ENCODE measurements at places on chromosomes 3 and 15. TPM values are rescaled to one million over a fixed set of nuclear protein-coding genes. Genes with fewer than 3 reads are reported as not detected.

- DNase-seq: no peak
Measured at GRCh38 chr3:67819447-67819846, 165.0 kb upstream of the SUCLG2 start.

The PPP1R14D gene
- not detected for polyA plus RNA-seq

The AADACL2 gene
- polyA plus RNA-seq: not detected

DNA sequence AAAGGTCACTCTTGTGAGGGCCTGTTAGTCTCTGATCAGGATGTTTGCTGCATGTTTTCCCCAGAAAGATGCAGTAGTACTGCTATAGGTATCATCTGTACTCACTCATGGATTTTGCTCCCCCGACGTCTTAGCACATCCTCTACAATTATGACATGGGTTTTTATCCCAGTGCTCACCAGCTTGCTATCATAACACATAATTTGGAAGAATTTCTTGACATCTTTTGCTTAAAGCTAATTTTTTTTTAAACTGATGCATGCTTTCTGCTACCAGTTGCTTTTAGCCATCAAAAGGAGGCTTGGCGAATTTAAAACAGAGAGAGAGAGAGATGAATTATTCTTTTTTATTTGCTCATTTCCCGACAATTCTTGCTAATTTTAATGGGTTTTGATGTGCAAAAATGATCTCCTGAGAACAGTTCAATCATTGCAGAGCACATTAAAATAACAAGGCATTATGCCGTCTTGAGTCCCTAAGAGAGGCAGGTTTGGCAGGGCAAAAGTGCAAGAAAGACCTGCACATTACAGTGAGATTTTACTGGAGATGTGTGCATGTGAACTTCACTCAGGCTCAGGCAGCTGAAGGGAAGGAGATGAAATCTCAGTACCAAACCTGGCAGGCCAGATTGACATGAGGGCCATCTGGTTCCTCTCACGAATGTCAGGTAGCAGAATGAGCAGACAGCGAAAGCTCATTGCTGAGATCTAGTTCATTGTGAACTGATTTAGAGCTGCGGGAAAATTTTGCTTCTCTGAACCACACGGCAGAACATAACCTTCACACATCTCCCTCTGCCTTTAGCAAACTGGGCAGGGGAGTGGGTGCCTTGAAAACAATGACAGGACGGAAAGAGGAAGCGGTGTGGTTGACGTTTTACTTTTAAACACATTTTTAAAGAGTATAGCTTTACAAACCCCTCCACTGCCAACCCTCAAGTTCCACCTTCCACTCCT is 25.9 kb upstream of the GOLGA8B start:
- DNase-seq: no peak

GRCh38 chr3:3551981-3552380 is 247.2 kb upstream of the LRRN1 start:
- DNase-seq: no peak

- no peak for DNase-seq
Measured at GRCh38 chr15:95698951-95699350, 631.5 kb upstream of the NR2F2 start.

DNA sequence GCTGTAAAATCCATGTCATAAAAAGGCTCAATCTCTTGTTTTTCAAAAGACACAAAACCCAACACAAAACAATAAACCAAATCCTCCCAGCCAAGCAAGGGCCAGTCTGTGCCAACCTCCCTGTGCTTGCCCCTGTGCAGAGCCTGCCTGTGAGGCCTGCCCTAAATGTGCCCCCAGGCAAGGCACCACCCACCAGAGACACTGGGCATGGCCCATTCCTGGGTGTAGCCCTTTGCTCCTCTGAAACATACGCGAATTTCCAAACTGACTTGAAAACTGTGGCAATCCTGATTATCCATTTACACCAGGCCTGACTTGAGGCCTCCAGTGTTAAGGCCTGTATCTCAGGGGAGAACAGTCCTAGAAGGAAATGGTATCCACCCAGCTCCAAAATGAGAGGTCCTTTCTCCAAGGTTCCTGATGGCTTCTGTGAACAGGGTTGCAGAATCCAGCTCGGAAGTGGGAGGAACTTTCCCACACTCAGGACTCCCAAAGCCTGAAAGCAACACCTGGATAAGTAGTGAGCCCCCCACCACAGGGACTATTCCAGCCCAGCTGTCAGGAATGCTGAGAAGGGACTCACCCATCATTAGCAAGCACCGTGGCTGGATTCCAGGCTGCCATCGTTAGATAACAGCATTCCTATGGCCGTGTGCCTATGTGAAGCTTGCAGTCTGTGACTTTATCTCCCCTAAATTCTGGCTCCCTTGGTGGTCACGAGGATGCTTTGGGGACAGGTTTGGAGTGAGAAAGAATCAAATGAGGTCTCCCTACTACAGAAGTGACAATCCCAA is 61.8 kb downstream of the CACNA2D2 start:
- no peak for DNase-seq

- peak; percentile 7 for DNase-seq
Measured at GRCh38 chr3:144923046-144923775, 951.6 kb downstream of the DIPK2A start.

DNA sequence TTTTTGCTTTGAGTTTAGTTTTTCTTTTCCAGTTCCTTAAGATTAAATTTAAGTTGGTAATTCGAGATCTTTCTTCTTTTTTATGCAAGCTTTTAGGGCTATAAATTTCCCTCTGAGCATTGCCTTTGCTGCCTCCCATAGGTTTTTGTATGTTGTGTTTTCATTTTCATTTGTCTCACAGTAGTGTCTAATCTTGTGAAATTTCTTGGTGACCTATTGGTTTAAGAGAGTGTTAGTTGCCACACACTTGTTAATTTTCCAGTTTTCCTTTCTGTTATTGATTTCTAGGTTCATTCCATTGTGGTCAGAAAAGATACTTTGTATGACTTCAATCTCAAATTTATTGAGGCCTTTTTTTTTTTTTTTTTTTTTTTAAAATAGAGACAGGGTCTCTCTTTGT is 18.3 kb upstream of the IL20RB start:
- DNase-seq: no peak

- DNase-seq: no peak
Measured at GRCh38 chr3:4440951-4441350, 26.1 kb downstream of the SUMF1 start.

The GRK7 gene
- polyA plus RNA-seq: not detected

- no peak for DNase-seq
Measured at GRCh38 chr15:69753867-69754266, 301.2 kb downstream of the RPLP1 start.

DNA sequence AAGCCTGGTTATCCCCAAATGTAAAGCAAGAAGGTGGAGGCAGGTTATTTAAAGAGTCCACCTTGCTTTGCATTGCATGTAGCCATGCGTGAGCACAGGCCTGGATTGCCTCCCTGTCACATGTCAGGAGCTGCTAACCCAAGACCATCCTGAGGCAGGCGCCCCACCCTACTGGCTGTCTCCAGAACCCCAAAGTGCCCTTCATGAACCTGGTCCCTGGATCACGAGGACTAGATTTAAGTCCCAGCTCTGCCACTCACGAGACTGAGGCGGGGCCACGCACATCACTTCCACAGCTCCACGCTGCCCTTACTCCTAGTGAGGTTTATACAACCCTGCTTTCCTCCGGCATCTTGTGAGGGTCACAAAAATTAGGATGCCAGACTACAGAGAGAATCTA is 17.6 kb downstream of the MRPL46 start:
- no peak for DNase-seq

The SOX14 gene
- polyA plus RNA-seq: 0.09 TPM

The TWF2 gene
- 21.8 TPM for polyA plus RNA-seq

The BBX gene
- 52.9 TPM for polyA plus RNA-seq

The GOLGA8T gene
- polyA plus RNA-seq: not detected

DNA sequence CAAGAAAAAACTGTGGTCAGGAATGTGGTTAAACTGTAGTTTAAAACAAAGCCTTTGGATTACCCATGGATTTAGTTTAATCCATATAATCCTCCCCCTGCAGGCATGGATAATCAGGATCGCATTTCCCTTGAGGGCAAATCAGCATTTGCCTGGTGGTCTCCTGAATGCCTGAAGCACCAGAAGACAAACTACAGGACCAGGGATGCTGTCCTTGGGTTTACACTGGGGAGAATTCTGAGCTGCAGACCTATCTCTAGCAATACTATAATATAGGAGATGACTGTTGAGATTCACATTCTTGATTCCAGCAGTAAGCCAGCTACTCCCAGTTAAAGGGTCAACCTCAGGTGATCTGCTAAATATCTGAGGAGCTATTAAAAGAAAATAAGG is 10.6 kb downstream of the PIK3CB start:
- no peak for DNase-seq

DNA sequence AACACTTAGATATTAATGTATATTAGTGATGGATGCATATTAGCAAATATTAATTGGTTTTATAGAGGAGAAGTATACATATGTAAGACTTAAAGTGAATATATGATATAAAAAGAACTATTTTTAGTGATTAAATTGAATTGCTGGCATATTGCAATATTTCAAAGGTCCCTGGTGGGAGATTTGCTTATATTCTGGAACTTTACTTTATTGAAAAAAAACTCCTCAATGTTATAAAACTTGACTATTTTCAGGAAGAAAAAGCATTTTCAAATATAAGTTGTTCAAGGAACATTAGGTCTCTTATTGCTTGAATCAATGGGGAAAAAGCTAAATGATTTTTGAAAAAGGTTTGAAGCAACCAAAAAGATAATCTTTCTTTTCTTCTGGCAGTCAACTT is 21.4 kb upstream of the OTOL1 start:
- DNase-seq: peak; percentile 15

GRCh38 chr3:127820221-127820825 is 2.0 kb downstream of the MGLL start:
- DNase-seq: no peak

The THRB gene
- polyA plus RNA-seq: 1.0 TPM

The RASL12 gene
- 12.9 TPM for polyA plus RNA-seq

The CD200 gene
- polyA plus RNA-seq: 15.1 TPM

The SECISBP2L gene
- 39.8 TPM for polyA plus RNA-seq

DNA sequence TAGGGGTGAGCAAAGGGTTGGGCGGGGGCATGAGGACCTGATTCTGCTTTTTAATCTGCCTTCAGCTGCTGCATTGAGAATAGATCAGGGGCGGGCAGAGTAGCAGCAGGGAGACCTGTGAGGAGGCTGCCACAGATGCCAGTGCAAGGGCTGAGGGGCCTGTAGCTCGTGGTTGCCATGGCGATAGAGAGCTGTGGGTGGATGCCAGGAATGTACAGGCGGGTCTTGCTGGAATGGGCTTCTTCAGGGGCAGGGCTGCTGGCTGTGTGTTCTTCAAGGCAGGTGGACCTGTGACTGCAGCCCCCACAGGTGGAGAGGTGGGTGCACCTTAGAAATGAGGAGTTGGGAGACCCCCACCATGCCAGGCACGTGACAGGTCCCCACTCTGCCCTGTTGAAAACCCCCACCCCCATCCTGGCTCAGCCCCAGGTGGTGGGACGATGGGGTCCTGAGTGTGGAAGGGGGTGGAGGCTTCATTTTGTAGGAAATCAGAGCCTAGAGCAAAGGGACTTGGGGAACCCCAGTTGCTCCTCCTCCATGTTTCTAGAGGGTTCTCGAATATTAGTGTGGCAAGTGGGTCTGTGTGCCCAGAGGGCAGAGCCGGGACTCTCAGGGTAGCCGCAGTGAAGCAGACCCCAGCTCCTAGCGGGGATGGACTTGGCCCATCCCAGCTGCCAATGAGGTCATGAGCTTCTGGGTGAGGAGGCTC is 38.3 kb downstream of the SLC6A6 start:
- no peak for DNase-seq

GRCh38 chr3:13497386-13497785 is 17.3 kb downstream of the HDAC11 start:
- no peak for DNase-seq

DNA sequence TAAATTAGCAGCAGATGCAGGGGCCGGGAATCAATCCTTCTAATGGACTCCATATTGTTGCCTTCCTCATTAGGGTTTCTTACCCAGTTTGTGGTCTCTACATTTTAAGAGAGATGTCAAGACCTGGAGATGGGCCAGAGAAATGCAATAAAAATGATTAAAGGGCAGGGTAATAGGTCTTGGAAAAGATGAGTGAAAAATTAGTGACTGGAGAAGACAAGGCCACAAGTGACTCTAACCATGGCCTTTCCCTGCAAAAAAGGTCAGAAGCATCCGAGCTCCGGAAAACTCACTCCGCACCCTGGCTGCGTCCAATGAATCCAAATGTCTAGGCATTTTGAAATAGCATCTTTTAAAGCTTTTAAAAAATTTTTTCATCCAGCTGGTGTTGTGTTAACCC is 152.8 kb downstream of the ARRDC4 start:
- no peak for DNase-seq

The MAP1A gene
- 37.3 TPM for polyA plus RNA-seq

DNA sequence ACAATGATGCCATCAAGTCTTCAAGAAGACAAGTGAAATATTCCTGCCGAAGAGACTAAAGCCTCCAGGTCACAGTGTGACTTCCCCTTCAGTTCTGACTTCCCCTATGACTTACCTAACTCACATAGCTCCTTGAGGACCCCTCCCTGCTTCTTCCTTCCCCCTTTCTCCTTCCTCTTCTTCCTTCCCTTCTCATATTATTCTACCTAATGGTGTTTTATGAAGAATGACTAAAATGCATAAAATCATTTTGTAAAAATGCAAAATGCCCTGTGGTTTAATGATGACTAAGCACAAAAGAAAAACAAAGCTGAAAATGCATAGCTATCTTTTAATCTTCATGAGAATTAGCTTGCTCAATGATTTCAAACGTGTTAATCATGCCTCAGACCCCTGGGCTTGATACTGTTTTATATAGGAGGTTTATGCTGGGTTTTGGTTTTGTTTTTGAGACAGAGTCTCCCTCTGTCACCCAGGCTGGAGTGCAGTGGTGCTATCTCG is 26.1 kb upstream of the TM4SF4 start:
- DNase-seq: no peak

The SAMMSON gene
- polyA plus RNA-seq: not detected

Measured in muscle of arm (tissue), 14 donors.